Urothelium cell line (cell line): ENCODE measurements at places on chromosomes 12 and 14.

GRCh38 chr14:61468063-61468825 is 146.9 kb downstream of the PRKCH start:
- DNase-seq: no peak

DNA sequence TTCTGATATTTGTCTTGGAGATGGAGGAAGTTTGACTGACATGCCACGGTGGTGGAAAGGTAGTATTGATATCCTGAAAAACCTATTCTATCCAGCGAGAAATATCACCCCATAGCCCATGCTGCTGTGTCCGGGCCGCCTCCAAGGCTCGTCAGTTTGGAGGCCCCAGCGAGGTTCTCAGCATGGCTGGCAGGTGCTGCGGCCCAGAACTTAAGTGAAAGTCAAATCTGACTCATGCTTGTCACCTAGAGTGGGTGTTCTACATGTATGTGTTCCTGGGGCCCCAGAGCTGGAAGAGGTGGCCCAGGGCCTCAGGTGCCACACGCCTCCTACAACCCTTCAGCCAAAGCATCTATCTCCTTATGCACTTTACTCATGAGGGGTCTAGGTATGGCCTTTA is 92.9 kb downstream of the GCH1 start:
- DNase-seq: no peak

GRCh38 chr12:48334808-48335207 is 15.9 kb downstream of the ZNF641 start:
- no peak for DNase-seq

DNA sequence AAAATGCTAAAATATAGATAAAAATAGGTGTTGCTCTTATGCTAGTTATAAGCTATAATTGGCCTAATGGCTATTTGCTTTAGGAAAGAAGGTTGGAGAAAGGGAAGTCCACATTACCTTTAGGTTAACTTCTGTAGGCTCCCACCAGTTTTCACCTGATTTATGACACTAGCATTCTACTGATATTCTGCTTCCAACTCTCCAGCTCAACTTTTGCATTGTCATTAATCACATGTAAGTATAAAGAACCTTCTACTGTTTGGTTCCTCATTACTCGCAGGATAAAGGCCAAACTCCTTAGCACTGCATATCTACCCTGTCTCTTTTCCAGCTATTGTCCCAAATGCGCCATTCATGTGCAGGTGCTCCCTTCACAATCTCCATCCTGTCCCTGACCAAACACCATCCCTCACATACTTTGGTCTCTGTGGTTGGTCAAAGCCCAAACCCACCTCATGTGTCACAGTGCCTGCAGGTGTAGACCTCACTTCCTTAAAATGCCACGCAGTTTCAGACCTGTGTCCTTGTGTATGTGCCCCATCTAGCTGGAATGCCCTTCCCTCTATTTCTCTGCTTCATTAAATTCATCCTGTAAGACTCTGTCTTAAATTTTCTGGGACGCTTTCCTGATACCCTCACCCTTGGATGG is 3.3 kb downstream of the DDHD1 start:
- DNase-seq: no peak

GRCh38 chr12:21054334-21054733 is 76.7 kb upstream of the SLCO1B1 start:
- DNase-seq: no peak

GRCh38 chr14:27253966-27254365 is 656.1 kb upstream of the NOVA1 start:
- no peak for DNase-seq

DNA sequence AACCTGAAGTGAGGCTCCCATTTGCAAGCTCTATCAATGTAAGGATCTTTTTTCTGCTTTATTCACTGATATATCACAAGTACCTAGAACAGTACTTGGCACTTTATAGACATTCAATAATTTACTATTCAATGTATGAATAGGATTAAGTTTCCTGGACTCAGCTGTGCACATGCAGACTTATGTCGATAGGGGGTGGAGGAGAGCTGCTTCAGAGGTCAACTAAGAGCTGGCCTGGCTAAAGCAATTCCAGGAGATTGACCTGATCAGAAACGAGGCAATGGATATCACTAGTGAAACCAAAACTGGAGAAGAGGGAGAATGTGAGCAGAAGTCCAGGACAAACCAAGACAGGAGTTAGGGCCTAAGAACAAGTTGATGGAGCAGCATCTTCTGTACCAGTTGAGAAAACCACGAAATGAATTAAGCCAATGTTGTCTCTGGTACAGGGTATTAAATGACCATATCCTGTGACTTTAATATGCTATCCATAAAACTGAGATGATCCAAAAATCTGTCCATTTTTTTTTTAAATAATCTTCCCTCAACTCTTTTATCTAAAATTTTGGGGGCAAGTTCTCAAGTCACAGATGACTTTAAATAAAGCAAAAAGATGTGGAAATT is 169.2 kb downstream of the PIK3C2G start:
- peak; percentile 35 for DNase-seq

DNA sequence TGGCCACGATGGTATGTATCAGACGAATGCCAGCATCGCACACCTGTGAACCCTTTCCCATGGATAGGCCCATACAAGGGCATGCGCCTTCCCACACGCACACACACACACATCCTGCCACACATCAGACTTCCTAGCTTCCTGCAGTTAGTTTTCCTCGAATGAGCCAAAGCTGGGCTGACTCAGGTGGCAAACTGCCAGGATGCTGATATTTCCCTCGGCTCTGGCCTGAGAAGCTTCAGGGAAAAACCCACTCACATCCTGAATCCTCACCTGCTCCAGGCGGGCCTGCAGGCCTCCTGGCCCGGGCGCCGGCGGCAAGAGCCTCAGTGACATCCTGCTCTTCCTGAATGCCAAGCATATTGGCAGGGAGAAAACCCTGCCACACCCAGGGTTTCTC is 22.4 kb downstream of the CALM1 start:
- DNase-seq: peak; percentile 71

- peak; percentile 19 for DNase-seq
These were observed 315.2 kb upstream of the G2E3 start for GRCh38 chr14:30243805-30244204.

- no peak for DNase-seq
These were observed 213.6 kb downstream of the DAD1 start for GRCh38 chr14:22375321-22375930.

DNA sequence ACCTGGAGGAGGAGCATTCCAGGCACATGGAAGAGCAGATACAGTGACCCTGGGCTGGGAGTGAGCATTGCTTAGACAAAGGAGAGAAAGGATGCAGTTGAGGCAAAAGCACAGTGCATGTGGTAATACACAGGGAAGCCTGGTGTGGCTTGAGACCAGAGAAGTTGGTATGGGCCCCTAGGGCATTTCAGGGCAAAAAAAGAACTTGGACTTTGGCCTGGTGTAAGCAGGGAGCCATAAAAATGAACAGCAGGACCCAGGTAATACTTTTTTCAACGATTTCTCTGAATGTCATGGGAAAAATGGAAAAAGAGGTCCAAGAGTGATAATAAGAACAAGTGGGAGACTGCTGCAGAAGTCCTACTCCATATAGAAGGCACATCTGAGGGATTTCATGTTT is 163.9 kb downstream of the ASCL4 start:
- no peak for DNase-seq

GRCh38 chr12:49803693-49804450 is 24.3 kb downstream of the NCKAP5L start:
- no peak for DNase-seq

DNA sequence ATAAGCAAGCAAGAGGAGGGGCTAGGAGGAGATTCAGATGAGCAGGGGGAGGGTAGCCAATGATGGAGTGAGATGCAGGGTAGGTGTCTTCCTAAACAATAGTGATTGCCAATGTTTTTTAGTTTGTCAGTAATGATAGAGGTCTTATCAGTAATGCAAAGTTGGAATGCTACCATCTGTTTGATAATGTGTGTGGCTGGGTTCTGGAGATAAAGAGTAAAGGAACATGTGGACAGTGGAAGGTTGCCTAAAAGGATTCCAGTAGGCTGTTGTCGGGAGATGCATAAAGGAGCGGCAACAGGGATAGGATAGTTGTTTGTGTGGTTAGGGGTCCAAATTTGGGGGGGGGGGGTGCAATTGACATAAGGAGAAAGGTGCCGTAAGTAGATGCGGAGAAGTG is 52.5 kb downstream of the TESPA1 start:
- no peak for DNase-seq

GRCh38 chr12:26647088-26647487 is 185.9 kb downstream of the ITPR2 start:
- DNase-seq: no peak

DNA sequence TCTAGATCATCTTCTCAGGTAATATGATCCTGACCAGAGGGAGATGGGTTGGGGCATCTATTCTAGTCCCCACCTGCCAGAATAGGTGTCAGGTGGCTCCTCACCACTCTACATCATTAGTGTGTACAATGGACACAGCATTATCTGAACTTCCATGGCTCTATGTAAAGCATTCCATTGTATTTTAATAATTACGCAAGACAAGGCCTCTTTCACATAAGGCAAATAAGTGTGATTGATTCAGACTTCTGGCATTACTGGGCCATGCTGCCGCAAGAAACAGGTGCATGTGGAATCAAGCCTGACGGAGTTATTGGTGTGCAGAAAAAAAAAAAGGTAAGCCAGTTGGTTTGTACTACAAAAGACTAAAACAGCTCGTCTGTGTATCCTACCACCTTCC is 3.1 kb upstream of the DDHD1 start:
- no peak for DNase-seq

GRCh38 chr12:128978067-128978466 is 124.8 kb downstream of the GLT1D1 start:
- no peak for DNase-seq

DNA sequence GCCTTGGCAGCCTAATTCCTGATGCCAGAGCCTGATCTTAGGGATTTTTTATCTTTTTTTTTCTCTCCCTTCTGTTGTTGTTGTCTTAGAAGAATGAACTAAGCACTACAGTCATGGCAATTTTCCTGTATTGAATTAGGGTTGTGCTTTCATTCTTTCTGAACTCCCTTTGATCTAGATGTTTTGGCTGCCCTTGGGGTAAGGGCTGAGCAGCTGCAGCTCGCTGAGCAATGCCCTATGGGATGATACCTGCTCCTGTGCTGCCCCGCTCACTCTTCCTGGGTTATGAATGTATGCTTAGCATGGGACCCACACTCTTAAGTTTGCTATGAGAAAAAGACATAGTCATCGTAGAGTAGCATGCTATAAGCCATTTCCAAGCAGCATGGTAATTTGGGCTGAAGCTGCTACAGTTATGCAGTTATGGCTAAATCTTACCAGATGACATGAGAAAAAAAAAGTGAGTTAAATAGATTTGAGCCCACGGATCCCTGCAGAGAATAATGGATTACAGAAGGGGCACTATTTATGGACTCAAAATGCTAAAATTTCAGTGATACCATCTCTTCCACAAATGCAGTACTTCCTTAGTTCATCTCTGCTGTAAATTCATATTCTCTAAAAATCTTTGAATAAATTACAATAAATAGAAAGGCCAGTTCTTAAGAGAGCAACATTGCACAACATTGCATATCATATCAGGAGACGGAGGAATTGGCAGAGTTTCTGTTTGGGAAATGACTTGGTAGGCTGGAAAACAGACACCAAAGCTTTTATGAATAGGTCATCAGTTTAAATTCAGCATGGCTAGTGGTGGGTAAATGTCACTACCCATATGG is 79.2 kb upstream of the PTHLH start:
- no peak for DNase-seq

DNA sequence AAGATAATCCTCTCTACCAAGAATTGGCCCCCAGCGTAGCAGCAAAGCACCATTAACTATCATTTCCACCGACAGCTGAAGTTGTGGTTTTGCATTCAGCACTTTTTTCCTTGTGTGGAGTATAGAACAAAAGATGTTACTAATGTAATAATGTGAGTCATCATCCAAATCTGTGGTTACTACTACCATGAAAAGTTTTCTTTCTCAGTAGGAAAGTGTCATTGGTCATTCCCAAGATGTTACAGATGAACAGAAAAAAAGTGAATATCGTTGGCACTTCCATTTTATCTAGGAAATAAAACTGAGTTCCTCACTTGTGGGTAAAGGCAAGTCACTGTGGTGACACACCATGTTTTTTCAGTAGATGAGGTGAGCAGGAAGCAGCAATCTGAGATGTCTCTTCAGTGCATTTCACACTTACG is 30.3 kb upstream of the IFNG start:
- peak; percentile 61 for DNase-seq

DNA sequence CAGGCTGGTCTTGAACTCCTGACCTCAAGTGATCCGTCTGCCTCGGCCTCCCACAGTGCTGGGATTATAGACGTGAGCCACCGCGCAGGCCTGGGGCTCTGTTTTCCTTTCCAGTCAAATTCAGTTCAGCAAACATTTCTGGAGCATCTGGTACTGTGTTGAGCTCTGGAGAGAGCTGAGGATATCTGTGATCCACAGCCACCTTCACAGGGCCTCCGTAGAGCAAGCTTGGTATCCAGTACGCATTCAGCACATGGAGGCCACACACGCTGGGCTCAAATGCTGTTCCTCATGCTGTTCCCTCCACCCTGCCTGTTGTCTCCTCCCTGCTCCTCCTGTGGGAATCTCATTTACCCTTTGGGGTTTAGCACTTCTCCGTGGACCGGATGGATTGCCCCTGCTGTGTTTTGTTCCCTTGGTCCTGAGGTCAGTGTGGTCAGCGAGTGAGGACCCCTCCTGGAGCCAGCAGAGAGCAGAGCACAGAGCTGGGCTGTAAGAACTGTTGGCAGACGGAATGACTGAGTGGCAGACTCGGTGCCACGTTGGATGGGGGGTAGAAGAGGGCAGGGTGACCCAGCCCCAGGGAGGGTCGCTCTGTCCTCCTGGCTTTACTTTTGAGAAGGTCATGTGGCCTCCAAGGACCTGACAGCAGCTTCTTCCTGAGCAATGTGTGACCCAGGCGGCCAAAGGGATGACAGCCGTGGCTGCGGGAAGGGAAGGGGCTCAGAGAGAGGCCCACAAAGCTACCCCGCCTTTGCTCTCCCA is 891 bp downstream of the RPS6KL1 start:
- DNase-seq: no peak

GRCh38 chr14:29453045-29453444 is 474.6 kb downstream of the PRKD1 start:
- no peak for DNase-seq

GRCh38 chr14:104105071-104105821 is 19.7 kb downstream of the ASPG start:
- DNase-seq: no peak

DNA sequence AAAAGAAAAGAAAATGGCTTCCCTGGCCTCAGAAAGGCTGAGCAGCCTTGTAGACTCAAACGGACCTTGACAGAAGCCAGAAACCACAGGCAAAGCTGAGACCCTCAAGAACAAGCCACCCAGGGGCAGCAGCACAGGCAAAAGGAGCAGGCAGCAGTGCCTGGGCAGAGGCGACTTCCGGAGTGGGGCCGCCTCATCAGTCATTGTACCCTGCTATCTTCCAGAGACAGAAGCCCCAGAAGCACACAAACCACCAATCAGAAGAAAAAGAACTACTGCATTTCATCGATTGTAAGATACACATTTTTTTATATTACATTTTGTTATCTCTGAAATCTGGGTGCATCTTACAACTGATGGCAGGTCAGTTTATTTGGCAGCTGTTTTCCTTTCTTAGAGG is 58.2 kb upstream of the ZFP36L1 start:
- no peak for DNase-seq

DNA sequence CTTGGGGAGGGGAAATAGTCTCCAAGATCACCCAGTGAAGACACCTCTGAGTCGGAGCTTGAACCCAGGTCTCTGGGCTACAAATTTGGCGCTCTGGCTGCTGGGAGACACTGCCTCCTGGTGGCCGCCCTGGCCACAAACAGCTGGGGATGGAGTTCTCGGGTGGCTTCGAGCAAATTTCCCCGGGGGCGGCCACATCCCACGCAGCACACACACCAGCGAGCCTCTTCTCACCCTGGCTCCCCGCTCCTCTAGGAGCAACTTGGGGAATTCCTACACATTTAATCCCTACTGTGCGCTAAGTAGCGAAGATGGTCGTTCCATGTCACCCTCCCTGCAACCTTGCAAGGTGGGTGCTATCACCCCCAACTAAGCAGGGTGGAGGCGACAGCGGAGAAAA is 66.2 kb upstream of the BEGAIN start:
- DNase-seq: no peak
